ENCODE measurements at places on chromosomes 4 and X. TPM values are rescaled to one million over a fixed set of nuclear protein-coding genes. Genes with fewer than 3 reads are reported as not detected.

- DNase-seq = peak; percentile 21
- no peaks in the 10 kb centered on the region for H3K4me1 ChIP-seq
- no peaks in the 10 kb centered on the region for H3K36me3 ChIP-seq
- no peaks in the 10 kb centered on the region for H3K27me3 ChIP-seq
- no peak overlapping the region for H3K27ac ChIP-seq
Measured at GRCh38 chrX:111671668-111672067, 9.3 kb upstream of the ALG13 start.

DNA sequence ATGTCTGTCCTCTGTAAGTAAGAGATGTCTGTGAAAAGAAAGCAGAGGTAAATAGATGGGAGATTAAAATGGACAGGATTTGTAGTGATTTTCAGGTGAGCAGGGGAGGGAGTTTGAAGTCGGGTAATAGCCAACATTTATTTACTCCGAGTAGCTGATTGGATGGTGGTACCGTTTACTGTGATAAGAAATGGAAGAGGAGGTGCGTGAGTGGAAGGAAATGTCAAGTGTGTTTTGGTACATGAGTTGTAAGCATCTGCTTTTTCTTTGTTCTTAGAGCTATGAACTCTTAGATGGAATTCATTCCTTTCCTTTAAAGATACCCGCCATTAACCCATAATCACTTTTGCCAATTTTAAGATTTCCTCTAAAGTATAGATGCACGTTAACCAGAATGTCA, 45.5 kb downstream of the SGMS2 start:
- no peaks in the 10 kb centered on the region for H3K36me3 ChIP-seq
- DNase-seq = no peak
- H3K27me3 ChIP-seq = no peaks in the 10 kb centered on the region
- no peak overlapping the region for H3K27ac ChIP-seq

DNA sequence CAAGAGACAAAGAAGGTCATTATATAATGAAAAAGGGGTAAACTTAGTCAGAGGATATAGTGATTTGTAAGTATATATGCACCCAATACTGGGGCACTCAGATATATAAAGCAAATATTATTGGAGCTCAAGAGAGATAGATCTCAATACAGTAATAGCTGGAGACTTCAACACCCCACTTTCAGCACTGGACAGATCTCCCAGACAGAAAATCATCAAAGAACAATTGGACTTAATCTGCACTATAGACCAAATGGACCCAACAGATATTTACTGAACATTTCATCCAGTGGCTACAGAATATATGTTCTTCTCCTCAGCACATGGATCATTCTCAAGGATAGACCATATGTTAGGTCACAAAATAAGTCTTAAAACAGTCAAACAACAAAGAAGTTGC, 47.2 kb upstream of the RBMXL3 start:
- no peaks in the 10 kb centered on the region for H3K27me3 ChIP-seq
- no peaks in the 10 kb centered on the region for H3K4me1 ChIP-seq
- no peaks in the 10 kb centered on the region for H3K36me3 ChIP-seq
- no peak for DNase-seq
- H3K27ac ChIP-seq = no peak overlapping the region
- no peak overlapping the region for H3K4me3 ChIP-seq

The ITGB1BP2 gene
- polyA plus RNA-seq = 115 TPM

DNA sequence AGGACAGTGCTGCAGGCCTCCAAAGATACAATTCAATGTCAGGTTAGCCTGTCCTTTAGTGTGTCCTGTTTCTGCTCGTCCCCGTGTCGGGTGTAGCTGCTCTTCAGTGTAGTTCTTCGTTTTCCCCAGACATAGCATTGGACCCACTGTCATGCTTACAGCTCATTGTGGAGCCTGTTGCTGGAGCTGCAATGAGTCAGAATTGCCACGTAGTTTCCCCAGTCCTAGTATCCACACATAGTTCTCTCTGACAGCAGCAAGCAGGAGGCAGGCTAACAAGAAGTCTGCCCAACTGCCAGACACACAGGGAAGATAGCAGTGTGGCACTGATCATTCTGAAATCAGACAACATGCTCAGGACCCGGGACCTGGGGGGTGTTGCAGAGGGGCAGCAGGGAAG, 49.2 kb downstream of the MOSPD2 start:
- H3K36me3 ChIP-seq = no peaks in the 10 kb centered on the region
- peaks cover 4% of the 10 kb centered on the region for H3K4me1 ChIP-seq
- no peaks in the 10 kb centered on the region for H3K27me3 ChIP-seq
- DNase-seq = peak; percentile 0
- H3K27ac ChIP-seq = peak overlapping the region; percentile 2

The NOX1 gene
- 6.7 TPM for polyA plus RNA-seq

The ACE2 gene
- 0.45 TPM for polyA plus RNA-seq

DNA sequence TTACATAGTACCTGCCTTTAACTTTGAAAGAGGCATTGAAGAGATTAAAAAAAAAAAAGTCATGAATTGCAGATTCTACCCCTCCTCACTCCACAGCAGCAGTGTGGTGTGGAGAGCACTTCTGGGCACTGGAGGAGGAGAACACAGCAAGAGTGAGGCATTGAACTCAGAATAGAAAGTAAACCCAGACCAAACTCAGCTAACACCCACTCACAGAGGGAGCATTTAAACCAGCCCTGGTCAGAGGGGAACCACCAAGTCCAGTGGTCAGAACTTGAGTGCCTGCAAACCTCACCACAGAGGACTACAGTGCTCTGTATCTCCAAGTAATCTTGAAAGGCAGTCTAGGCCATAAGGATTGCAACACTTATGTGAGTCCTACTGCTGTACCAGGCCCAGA, 15.6 kb upstream of the UGT2A1 start:
- H3K27ac ChIP-seq = no peak overlapping the region
- no peaks in the 10 kb centered on the region for H3K27me3 ChIP-seq
- no peaks in the 10 kb centered on the region for H3K4me1 ChIP-seq
- DNase-seq = no peak
- no peaks in the 10 kb centered on the region for H3K36me3 ChIP-seq

The ZNF827 gene
- polyA plus RNA-seq = 8.9 TPM

GRCh38 chrX:41705680-41706374, 17.1 kb downstream of the GPR34 start:
- H3K4me1 ChIP-seq = no peaks in the 10 kb centered on the region
- no peak overlapping the region for H3K27ac ChIP-seq
- no peak for DNase-seq

- no peak for DNase-seq
- H3K36me3 ChIP-seq = no peaks in the 10 kb centered on the region
- no peaks in the 10 kb centered on the region for H3K27me3 ChIP-seq
- H3K4me3 ChIP-seq = no peak overlapping the region
- no peak overlapping the region for H3K27ac ChIP-seq
Measured at GRCh38 chr4:129152350-129152749, 56.4 kb downstream of the C4orf33 start.

GRCh38 chr4:2352171-2352570, 66.3 kb downstream of the ZFYVE28 start:
- H3K4me3 ChIP-seq = no peak overlapping the region
- H3K36me3 ChIP-seq = no peaks in the 10 kb centered on the region
- H3K27ac ChIP-seq = no peak overlapping the region
- H3K27me3 ChIP-seq = no peaks in the 10 kb centered on the region

The MAGED4B gene
- 99.6 TPM for polyA plus RNA-seq

The LDB2 gene
- polyA plus RNA-seq = 10.4 TPM

DNA sequence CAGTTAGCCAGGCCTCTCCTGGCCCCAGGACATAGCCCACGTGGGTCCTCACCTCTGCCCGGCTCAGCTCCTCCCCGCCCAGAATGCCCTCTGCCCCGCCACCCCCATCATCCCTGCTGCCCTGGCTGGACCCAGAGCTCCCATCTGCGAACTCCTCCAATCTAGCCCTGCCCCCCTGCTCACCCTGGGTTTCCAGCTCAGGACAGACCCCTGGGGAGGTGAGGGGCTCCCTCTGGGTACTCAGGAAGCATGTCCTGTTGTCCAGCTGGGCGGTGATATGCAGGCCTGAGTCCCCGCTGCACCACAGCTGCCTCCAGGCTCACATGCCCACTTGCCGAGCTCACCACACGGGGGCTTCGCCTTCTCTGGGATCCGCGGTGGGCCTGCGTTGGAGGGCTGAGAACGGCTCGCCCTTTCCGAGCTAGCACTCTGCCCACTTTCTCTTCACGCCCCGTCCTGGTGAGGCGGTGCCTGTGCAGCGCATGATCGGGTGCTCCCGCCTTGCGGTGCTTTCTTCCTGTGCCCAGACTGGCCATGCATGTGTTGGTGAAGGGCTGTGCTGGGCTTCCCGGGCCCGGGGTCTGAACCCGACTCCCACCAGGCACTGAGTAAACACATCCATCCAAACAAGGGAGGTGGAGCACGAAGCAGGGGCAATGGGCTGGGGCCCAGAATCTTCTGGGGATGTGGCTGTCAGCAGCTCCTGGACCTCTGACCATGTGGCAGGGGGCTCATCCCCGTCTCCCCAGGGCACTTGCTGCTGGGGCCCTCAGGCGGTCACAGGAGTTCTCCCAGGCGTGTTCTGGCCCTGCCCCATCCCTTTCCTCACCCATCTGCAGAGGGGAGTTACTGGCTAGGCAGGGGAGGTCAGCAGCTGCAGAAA, 74.3 kb downstream of the RGS12 start:
- no peak overlapping the region for H3K27ac ChIP-seq
- no peak for DNase-seq
- H3K27me3 ChIP-seq = peaks cover 24% of the 10 kb centered on the region
- peaks cover 21% of the 10 kb centered on the region for H3K4me1 ChIP-seq
- no peak overlapping the region for H3K4me3 ChIP-seq

GRCh38 chr4:99024481-99025275, 29.2 kb downstream of the METAP1 start:
- no peaks in the 10 kb centered on the region for H3K4me1 ChIP-seq
- DNase-seq = no peak
- peak overlapping the region; percentile 62 for H3K27ac ChIP-seq
- no peaks in the 10 kb centered on the region for H3K36me3 ChIP-seq

GRCh38 chrX:51776851-51777250, 33.6 kb downstream of the GSPT2 start:
- no peak overlapping the region for H3K27ac ChIP-seq
- H3K4me1 ChIP-seq = no peaks in the 10 kb centered on the region
- H3K4me3 ChIP-seq = no peak overlapping the region

- no peak within 1 kb of the TSS for H3K27ac ChIP-seq
- H3K4me3 ChIP-seq = peak within 1 kb of the TSS; percentile 52
- H3K36me3 ChIP-seq = no peaks in the 10 kb centered on the region
- no peaks in the 10 kb centered on the region for H3K4me1 ChIP-seq
- DNase-seq = peak; percentile 4
Measured at GRCh38 chr4:171812665-171813525, at the start of gene GALNTL6. GALNTL6 (plus strand) TSS chr4:171813404.

GRCh38 chr4:124890522-124890921, 178.0 kb upstream of the ANKRD50 start:
- H3K36me3 ChIP-seq = no peaks in the 10 kb centered on the region
- no peak overlapping the region for H3K4me3 ChIP-seq
- no peaks in the 10 kb centered on the region for H3K4me1 ChIP-seq
- H3K27ac ChIP-seq = no peak overlapping the region

DNA sequence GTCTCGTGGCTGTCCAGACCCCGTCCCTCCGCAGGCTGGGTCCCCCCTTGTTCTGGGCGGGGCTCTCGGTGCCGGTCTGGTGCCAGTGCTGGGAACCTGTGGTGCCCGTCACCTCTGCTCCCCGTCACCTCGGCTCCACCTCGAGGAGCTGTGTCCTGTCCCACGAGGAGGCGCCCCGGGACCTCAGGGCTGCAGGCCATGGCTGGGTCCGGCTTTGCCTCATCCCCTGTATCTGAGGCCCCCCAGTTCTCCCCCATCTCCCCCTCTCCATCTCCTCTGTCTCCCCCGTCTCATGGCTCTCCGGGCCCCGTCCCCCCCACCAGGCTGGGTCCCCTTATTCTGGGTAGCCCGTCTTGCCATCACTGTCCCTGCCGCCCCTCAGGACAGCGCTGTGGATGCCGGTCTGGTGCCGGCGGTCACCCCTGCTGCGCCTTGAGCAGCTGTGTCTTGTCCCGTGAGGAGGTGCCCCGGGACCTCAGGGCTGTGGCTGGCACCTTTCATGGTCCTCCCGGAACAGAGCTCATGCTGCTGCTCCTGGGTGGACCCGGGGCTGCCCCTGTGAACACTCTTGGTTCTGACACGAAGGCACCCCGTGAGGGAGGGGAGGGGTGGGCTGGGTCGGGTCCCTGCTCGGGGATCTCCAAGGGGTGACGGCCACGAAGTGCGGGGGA, 13.4 kb upstream of the GTPBP6 start:
- H3K27ac ChIP-seq = no peak overlapping the region
- no peaks in the 10 kb centered on the region for H3K4me1 ChIP-seq
- H3K27me3 ChIP-seq = no peaks in the 10 kb centered on the region
- no peak overlapping the region for H3K4me3 ChIP-seq
- DNase-seq = no peak
- H3K36me3 ChIP-seq = peaks cover 3% of the 10 kb centered on the region

The BMX gene
- 0.13 TPM for polyA plus RNA-seq

The CT55 gene
- polyA plus RNA-seq = not detected

- H3K4me3 ChIP-seq = no peak overlapping the region
- H3K36me3 ChIP-seq = no peaks in the 10 kb centered on the region
- peaks cover 9% of the 10 kb centered on the region for H3K4me1 ChIP-seq
- DNase-seq = no peak
- H3K27ac ChIP-seq = no peak overlapping the region
Measured at GRCh38 chr4:123876671-123877101, 480.1 kb downstream of the SPRY1 start.

DNA sequence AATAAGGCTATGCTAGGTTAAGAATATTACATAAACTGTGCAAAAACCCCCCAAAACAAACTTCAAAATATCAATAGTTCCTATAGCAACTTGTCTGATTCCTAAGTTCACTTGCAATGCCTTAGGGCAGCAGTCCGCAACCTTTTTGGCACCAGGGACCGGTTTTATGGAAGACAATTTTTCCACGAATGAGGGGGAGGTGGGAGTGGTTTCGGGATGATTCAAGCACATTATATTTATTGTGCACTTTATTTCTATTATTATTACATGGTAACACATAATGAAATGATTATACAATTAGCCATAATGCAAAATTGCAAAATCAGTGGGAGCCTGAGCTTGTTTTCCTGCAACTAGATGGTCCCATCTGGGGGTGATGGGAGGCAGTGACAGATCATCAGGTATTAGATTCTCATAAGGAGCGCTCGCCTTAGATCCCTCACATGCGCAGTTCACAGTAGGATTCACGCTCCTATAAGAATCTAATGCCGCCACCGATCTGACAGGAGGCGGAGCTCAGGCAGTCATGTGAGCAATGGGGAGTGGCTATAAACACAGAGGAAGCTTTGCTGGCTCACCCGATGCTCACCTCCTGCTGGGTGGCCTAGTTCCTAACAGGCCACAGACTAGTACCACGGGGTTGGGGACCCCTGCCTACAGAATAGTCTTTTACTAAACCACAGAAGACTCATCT, 39.7 kb downstream of the ACOX3 start:
- peaks cover 3% of the 10 kb centered on the region for H3K36me3 ChIP-seq
- H3K27me3 ChIP-seq = no peaks in the 10 kb centered on the region
- no peak overlapping the region for H3K4me3 ChIP-seq
- DNase-seq = no peak

The NDNF gene
- 2.6 TPM for polyA plus RNA-seq

- peak overlapping the region; percentile 62 for H3K27ac ChIP-seq
- H3K4me1 ChIP-seq = peaks cover 3% of the 10 kb centered on the region
- H3K36me3 ChIP-seq = peaks cover 33% of the 10 kb centered on the region
- peak; percentile 10 for DNase-seq
- H3K27me3 ChIP-seq = no peaks in the 10 kb centered on the region
Measured at GRCh38 chr4:55435141-55435841, 39.5 kb downstream of the TMEM165 start.

GRCh38 chr4:77175201-77175611, 18.2 kb downstream of the CCNG2 start:
- no peaks in the 10 kb centered on the region for H3K36me3 ChIP-seq
- no peak overlapping the region for H3K27ac ChIP-seq
- no peaks in the 10 kb centered on the region for H3K27me3 ChIP-seq
- H3K4me1 ChIP-seq = no peaks in the 10 kb centered on the region

Measured in cardiac muscle cell (in vitro differentiated cells and primary cell).